ENCODE measurements at places on chromosomes 1 and 21.

DNA sequence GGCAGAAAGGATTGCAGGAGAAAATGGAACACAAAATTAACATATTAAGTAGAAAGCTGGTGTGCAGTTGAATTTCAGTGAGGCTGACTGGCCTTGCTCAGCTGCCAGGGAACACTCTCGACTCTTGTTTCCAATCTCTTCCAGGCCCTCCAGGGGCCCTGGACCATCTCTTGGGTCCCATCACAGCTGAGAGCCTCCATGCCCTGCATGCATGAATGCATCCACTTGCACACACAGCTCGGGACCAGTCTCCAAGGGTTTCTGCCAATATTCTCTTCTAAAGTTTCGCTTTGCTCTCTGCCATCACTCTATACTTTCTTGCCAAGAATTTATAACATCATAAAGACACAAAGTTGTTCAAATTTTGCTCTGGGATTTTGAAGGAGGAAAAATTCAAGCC, 200.3 kb downstream of the DSCAM start:
- DNase-seq = no peak

- DNase-seq = no peak
Observed at GRCh38 chr1:42947117-42947516, 11.6 kb downstream of the SLC2A1 start.

- no peak for DNase-seq
Observed at GRCh38 chr1:153395776-153396175, 4.9 kb upstream of the S100A8 start.

GRCh38 chr1:89540406-89540970, 15.9 kb downstream of the LRRC8B start:
- DNase-seq = no peak

- no peak for DNase-seq
Observed at GRCh38 chr1:234970401-234970730, 158.3 kb downstream of the TOMM20 start.

Measured in head of caudate nucleus (tissue), 42 donors.